ENCODE measurements at places on chromosomes 2 and 18.

GRCh38 chr2:43284967-43285366 lies 58.6 kb upstream of the ZFP36L2 start:
- DNase-seq, result no peak

DNA sequence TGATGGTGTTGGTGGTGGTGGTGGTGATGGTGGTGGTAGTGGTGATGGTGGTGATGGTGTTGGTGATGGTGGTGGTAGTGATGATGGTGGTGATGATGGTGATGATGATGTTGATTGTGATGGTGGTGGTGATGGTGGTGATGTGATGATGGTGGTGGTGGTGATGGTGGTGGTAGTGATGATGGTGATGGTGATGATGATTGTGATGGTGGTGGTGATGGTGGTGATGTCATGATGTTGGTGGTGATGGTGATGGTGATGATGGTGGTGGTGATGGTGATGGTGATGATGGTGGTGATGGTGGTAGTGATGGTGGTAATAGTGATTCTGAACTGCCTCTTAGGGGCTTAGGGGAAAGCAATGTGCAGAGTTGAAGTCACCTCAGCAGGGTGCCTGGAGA lies 760.7 kb downstream of the GALR1 start:
- no peak for DNase-seq

GRCh38 chr2:126775300-126775985 lies 119.5 kb downstream of the GYPC start:
- DNase-seq, result no peak

- no peak for DNase-seq
These were observed 23.6 kb downstream of the SP100 start for GRCh38 chr2:230439590-230439989.
